Daoy (cell line): ENCODE measurements at places on chromosomes 5 and 9. TPM values are rescaled to one million over a fixed set of nuclear protein-coding genes. Genes with fewer than 3 reads are reported as not detected.

The EIF4E1B gene
- total RNA-seq, result not detected in 2 replicates

The GPR151 gene
- total RNA-seq, result not detected in 2 replicates

The TAF11L5 gene
- total RNA-seq, result not detected in 2 replicates

The NOXA1 gene
- total RNA-seq, result not detected in 2 replicates

The C1QTNF3 gene
- 0.11 and 0.89 TPM in 2 replicates for total RNA-seq

The SLC46A2 gene
- not detected in 2 replicates for total RNA-seq

The COL23A1 gene
- 21.7 and 27.1 TPM in 2 replicates for total RNA-seq

The GGTA1 gene
- not detected in 2 replicates for total RNA-seq

The C9orf153 gene
- not detected in 2 replicates for total RNA-seq

The MRPS27 gene
- 91.3 and 117 TPM in 2 replicates for total RNA-seq

The NXNL2 gene
- total RNA-seq, result 0.89 and 1.4 TPM in 2 replicates

The PCDHGB4 gene
- 0.06 and 0.09 TPM in 2 replicates for total RNA-seq

The ZNF658 gene
- 2.6 and 4.9 TPM in 2 replicates for total RNA-seq

The FOCAD gene
- total RNA-seq, result 11.3 and 15.4 TPM in 2 replicates

The PRRX2 gene
- total RNA-seq, result 1.5 and 1.7 TPM in 2 replicates

The SPEF2 gene
- 0.97 and 1.6 TPM in 2 replicates for total RNA-seq

The IL13 gene
- not detected in 2 replicates for total RNA-seq

DNA sequence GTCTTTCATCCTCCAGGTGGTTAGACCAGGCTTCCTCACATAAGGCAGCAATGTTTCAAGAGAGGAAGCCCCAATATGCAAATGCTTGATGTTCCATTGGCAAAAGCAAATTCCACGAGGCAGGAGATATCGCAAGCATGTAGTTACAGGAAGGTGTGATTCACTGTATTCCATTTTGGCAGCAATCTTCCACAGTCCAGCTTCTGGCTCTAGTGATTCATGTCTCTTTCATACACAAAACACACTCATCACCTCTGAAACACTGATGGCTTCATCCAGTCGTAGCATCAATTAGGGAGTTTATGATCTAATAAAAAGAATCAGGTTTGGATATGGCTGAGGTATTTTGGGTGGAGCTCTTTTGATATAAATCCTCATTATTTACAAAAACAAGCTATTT lies 552.2 kb upstream of the RIOK2 start:
- no peak for DNase-seq

- no peak for DNase-seq
These were observed 285.5 kb upstream of the SLC24A2 start for GRCh38 chr9:20074291-20074690.

DNA sequence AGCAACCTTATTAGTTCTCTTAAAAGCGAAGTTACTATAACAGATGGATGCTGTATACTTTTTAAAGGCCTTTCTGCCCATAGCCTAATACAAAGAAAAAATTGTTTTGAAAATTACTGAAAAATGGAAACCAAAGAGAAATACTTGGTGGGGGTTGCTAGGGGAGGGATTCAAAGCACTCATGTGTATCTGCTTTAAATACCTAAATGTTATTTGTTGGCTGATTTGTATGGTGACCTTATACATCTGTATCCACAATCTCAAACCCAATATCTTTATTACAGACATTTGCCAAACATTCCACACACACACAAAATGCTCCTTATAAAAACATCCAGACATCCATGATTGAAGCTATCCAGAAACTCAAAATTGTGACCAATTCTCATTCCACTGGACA lies 172.0 kb downstream of the ADAMTS12 start:
- no peak for DNase-seq

- no peak for DNase-seq
These were observed 9.4 kb upstream of the TENT2 start for GRCh38 chr5:79602889-79603288.

GRCh38 chr5:7464182-7464581 lies 68.2 kb downstream of the ADCY2 start:
- peak; percentile 25 for DNase-seq

- DNase-seq, result no peak
These were observed 249.0 kb downstream of the MLLT3 start for GRCh38 chr9:20373263-20373662.

- no peak for DNase-seq
These were observed 22.3 kb upstream of the RNF130 start for GRCh38 chr5:180093651-180094382.

DNA sequence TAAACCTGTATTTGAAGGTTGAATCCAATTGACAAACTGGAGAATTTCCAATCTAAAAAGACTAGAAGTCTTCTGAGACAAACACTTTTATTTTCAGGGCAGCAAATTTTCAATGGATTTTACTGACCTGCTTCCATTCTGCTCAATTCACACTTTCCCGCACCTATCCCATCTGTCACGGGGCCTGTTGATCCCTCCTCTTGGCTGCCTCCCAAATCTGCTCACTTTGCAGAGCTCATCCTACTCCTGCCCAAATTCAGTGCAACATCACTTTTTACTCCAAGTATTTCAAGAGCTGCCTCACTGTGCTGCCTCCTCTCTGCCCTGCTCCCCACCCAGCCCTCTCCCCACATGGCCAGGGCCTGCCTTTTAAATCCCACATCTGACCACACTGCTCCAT lies 35.1 kb downstream of the GOLM1 start:
- DNase-seq, result no peak

- no peak for DNase-seq
These were observed 189.1 kb upstream of the PTGER4 start for GRCh38 chr5:40490464-40491111.

DNA sequence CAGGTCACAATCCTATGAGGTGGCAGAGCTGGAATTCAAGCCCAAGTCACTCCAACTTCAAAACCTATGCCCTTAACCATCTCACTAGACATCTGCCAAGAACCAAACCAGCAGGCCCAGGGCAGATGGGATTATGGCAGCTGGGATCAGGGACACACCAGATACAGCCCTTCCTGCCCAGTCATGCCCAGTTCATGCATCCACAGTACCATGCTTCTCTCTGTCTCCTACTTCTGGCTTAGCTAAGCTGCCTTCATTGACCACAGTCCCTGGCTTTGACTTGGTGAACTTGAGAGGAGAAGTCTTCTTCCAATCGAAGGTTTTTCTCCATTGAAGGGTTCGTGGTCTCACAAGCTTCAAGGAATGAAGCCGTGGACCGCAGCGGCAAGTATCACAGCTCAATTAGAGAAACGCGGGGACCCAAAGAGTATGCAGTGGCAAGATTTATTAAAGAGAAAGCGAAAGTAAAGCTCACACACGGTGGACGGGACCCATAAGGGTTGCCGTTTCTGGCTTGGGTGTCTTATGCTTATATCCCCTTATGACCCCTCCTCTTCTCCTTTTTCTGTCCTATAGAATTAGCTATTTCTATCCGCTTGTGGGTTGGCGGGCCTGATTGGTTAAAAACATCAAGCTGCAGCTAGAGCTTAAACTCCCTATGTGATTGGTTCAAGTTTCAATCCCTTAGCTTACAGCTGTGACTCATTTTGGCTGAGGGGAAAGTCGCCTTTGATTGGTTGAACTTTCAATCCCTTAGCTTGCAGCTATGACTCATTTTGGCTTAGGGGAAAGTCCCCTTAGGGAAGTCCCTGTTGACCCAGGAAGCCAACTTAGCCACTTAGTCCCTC lies 101.2 kb downstream of the TRIM36 start:
- DNase-seq, result peak; percentile 62

- no peak for DNase-seq
These were observed 103.5 kb upstream of the APC start for GRCh38 chr5:112634166-112634565.

- no peak for DNase-seq
These were observed 37.3 kb downstream of the STK10 start for GRCh38 chr5:172150514-172151425.

- no peak for DNase-seq
These were observed 94.2 kb downstream of the SLC24A2 start for GRCh38 chr9:19694601-19695000.

- peak; percentile 33 for DNase-seq
These were observed 39.3 kb downstream of the SPARC start for GRCh38 chr5:151647320-151647861.

- DNase-seq, result no peak
These were observed 3.6 kb upstream of the POC5 start for GRCh38 chr5:75720882-75721281.

- no peak for DNase-seq
These were observed 381.6 kb downstream of the EFNA5 start for GRCh38 chr5:107289030-107289714.

GRCh38 chr9:21995006-21995665 lies 545 bp downstream of the CDKN2B-AS1 start:
- DNase-seq, result no peak

DNA sequence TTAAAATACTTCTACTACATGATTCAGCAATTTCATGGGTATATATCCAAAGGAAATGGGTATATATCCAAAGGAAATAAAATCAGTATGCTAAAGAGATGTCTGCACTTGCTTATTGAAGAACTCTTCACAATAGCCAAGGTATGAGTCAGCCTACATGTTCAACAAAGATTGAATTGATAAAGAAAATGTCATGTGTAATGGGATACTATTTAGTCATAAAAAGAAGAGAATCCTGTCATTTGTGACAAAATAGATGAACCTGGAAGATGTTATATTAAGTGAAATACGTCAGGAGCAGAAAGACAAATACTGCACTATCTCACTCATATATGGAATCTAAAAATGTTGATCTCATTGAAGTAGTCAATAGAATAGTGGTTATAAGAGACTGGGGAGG lies 944.5 kb upstream of the CTNND2 start:
- no peak for DNase-seq

GRCh38 chr5:169960659-169961058 lies 19.6 kb downstream of the INSYN2B start:
- no peak for DNase-seq

DNA sequence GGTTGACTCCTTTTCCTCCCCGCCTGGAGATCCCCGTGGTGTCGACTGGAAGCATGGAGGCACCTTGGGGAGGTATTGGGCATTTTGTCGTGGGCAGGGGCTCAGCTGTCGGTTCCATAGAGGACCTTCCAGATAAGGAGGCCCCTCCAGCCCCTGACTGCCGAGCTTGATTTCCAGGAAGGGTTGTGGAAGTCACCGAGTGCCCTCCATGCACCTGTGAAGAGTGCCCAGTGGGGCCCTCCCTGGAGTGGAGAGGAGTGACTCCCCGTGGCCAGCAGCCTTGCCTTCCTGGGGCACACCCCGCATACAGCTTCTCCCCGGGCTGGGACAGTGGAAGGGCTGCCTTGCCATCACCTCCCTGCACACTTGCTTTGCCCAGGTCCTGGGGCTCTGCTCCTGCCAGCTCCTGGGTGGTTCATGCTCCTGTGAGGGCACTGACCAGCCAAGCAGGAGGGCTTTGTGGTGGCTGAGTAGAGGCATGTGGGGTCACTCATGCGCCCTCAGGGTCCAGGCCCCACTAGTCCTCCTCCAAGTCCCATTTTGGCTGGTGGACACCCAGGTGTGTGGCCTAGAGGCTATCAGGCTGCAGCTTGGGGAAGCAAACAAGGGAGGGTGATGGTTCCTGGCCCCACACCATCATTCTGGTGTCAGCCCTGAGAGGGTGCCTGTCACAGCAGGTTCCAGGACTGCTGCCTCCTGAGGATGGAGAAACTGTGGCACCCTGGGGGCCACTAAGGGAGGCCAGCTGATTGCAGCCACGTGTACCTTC lies 133.0 kb downstream of the WNK2 start:
- no peak for DNase-seq

GRCh38 chr9:134935701-134936345 lies 18.1 kb upstream of the FCN1 start:
- no peak for DNase-seq

DNA sequence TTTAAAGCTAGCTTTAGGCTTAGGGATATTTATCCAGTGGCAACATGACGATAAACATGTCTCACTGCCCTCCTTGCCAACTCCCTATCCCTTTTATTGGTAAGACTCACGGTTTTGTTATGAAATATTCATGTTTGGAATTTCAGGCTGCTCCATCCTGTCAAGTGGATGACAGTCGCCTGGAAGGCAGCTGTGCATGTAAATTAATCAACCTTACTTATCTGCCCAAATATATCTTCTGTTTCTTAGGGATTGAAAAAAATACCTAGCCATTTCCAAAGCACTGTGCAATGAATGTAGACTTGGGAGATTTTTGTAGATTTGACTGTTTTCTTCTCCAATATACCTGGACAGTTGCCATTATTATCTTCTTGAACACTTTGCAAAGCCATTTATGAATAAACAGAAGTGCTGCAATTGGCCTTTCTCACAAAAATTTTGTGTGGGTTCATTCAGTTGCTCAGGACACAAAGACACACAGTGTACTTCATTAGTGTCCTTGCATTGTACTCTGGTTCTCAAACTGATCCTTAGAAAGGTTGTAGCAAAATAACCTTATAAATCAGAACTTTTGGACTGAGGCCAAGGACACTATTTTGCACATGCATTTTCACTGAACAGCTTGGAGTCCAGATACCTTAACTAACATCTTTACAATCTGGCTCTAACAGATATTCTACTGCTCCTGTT lies 889.4 kb upstream of the SEMA6A start:
- DNase-seq, result no peak

GRCh38 chr5:99060306-99061261 lies 131.8 kb upstream of the CHD1 start:
- DNase-seq, result peak; percentile 59

GRCh38 chr9:35404865-35405264 lies 85.0 kb upstream of the RUSC2 start:
- DNase-seq, result no peak

- no peak for DNase-seq
These were observed 28.5 kb upstream of the LHX2 start for GRCh38 chr9:123983047-123983446.

DNA sequence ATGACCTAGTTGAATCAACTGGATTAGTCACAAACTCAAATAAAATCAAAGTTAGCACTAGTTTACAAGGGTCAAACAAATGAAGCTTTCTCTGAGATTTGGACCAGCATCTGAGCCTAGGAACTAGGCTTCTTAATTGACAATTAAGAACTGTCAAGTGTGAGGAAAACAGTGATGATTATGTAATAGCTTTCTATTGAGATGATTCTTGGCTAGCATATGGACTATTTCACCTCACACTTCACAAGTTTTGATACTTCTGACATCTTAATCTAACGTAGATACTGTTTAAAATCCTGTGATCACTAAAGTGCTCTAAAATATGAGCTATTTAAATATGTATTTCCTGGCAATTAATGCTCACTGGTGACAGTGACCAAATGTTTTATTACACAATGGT lies 542.9 kb downstream of the EFNA5 start:
- no peak for DNase-seq

GRCh38 chr9:93205896-93206575 lies 22.1 kb downstream of the WNK2 start:
- no peak for DNase-seq

DNA sequence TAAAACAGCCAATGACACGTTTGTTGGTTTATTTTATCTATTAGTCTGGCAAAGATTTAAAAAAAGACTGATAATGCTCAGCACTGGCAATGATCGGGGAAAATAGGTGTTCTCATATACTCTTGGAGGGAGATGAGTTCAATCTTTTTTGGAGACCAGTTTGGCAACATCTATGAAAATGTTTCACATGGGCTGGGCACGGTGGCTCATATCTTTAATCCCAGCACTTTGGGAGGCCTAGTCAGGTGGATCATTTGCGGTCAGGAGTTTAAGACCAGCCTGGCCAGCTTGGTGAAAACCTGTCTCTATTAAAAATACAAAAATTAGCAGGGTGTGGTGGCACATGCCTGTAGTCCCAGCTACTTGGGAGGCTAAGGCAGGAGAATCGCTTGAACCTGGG lies 6.8 kb upstream of the ANKRD31 start:
- no peak for DNase-seq

- peak; percentile 70 for DNase-seq
These were observed 107.3 kb upstream of the SARDH start for GRCh38 chr9:133845440-133845839.
